Stimulated activated CD4-positive, alpha-beta T cell treated with anti-CD3 and anti-CD28 coated beads, Interleukin-2, amount 100 ng/mL, for 48 hours (primary cell): ENCODE measurements at places on chromosomes 5 and 9.

GRCh38 chr9:38359297-38359653 lies 33.2 kb upstream of the ALDH1B1 start:
- no peak for DNase-seq

- no peak for DNase-seq
Measured at GRCh38 chr9:86843206-86843605, 104.1 kb downstream of the GAS1 start.

DNA sequence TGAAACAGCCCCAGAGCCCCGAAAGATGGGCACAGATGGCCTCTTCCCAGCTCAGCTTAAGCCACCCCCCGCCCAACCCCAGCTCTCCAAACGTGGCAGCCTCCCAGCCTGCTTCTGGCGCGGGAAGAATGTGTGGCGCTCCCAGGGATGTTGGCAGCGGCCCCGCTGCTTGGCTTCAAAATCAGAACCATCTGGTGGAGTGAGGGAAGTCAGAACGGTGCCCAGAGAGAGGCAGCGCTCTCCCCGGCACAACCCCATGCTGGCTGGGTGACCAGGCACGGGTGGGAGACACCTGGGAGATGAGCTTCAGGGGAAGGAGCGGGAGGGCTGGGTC lies 72.7 kb upstream of the ORM1 start:
- DNase-seq = no peak

DNA sequence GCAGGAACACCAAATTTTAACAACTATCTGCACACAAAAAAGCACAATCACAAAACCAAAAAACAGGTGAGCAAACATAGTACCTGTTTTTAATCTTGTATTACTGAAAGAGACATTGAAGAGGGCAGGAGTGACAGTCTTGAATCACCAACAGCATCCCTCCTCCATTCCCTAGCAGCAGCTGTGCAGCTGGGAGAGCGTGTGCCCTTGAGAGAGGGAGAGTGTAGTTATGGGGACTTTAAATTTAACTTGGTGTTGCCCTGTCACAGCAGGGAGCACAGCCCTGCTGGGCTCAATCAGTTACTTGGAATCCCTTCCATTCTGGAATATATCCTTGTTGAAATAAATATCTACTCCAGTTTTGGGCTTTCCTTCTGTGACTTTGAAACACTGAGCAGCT lies 1938.7 kb upstream of the NUDT12 start:
- no peak for DNase-seq

- no peak for DNase-seq
Measured at GRCh38 chr9:69548681-69549080, 123.5 kb downstream of the APBA1 start.
